ENCODE measurements at places on chromosomes 5 and 9. TPM values are rescaled to one million over a fixed set of nuclear protein-coding genes. Genes with fewer than 3 reads are reported as not detected.

- no peak for DNase-seq
Measured at GRCh38 chr9:6567140-6567591, 78.4 kb downstream of the GLDC start.

GRCh38 chr5:56384186-56384585 lies 151.1 kb upstream of the ANKRD55 start:
- no peak for DNase-seq

DNA sequence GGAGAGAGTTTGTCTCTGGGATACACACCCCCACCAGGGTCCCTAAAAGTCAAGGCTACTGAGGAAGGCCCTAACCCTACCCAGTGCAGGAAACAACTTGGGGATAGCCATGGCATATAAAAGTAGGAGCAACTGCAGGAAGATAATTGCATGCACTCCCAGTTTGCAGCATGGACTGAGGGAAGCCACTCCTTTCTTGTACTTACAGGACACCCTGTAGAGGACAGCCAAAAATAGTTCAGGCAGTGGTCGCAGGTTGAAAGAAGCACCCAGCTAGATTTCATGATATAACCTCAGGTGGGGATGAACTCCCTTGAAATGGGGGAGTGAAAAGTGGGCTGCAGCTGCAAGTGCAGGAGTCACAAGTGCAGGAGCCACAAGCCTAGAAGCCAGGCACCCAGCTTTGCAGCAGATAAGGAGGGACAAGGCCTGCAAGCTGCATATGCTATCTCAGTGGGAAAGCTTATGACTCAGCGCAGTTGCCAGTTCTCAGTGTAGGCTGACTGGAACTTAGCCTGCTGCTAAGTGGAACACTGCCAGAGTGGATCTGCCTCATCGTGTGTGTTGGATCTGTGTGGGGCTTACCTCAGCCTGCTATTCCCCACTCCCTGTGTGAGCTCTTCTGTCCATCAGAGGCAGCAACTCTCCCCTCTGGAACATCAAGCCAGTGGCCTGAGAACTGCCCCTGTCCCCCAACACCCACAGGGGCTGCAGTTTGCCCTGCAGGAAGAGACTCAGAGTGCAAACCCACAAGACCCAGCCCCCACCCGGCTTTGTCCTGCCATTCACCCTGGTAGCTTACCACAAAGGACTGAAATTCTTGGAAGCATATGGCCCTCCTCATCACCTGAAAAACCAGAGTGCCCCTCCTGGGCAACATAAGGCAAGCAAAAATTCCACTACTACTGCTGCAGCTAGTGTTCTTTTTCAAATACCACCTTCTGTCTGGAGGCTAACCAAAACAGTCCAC lies 42.7 kb downstream of the CYLC2 start:
- no peak for DNase-seq

DNA sequence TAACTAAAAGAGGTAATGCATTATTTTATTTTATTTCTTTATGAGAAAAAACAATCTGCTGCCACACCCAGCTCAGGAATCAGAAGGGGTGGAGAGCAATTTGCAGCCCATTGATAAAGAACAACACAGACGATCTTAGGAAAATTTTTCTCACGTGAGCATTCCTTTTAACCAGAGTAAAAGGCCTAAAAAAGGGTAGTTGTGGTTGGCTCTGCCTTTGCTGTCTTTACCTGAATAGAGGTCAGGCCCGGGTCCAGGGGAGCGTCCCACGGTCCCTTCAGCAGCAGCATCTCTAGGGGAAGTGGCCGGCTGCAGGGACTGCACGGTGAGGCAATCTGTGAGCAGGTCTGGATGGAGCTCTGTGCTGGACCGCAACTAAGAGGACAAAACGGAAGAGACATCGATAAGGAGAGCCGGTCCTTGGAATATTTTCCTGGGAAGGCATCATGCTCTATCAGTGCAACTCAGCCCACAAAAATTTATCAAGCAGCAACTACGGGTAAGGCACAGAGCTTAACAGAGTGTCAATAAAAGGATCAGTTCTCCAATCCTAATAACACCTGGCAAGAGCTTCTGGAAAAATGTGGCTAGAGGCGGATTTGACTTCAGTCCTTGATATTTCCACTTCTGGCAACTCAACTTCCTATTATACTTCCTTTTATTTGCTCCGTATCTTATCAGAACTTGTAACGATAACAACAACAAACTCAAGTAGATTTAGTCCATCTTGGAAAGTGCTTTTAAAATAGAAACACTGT lies 372.8 kb upstream of the RFX3 start:
- no peak for DNase-seq

Gene SLC6A18
- polyA plus RNA-seq = not detected

Gene REEP2
- 0.28 TPM for polyA plus RNA-seq

Gene APC
- 16.6 TPM for polyA plus RNA-seq

DNA sequence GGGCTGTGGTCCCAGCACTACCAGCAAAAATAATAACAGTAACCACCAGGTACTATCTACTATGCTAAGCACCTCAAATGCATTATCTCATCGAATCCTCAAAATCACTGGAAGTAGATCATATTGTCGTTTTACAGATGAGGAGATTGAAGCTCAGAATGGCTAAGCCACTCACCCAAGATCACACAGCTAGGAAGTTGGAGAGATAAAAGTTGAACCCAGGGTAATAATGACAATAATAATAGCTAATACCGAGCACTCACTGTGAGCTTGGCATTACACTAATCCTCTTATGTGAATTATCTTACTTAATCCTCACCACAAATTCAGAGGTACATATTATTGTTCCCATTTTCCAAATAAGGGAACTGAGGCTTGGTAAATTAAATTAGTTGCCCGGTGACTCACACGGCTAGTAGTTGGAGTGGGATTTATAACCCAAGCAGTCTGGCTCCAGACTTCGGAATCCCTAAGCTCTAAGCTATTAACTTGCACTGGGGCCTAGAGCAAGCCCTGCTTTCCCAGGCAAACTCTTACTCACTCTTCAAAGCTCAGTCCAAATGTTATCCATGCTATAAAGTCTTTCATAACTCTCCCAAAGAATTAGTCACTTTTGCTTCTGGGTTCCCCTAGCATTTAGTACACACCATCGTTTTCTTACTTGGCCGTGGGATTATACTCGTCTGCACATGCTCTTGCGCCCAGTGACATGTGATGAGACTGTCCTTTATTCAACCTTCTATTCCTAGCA lies 3.8 kb downstream of the ARSI start:
- no peak for DNase-seq

GRCh38 chr5:1975406-1975715 lies 92.6 kb upstream of the IRX4 start:
- DNase-seq = no peak

DNA sequence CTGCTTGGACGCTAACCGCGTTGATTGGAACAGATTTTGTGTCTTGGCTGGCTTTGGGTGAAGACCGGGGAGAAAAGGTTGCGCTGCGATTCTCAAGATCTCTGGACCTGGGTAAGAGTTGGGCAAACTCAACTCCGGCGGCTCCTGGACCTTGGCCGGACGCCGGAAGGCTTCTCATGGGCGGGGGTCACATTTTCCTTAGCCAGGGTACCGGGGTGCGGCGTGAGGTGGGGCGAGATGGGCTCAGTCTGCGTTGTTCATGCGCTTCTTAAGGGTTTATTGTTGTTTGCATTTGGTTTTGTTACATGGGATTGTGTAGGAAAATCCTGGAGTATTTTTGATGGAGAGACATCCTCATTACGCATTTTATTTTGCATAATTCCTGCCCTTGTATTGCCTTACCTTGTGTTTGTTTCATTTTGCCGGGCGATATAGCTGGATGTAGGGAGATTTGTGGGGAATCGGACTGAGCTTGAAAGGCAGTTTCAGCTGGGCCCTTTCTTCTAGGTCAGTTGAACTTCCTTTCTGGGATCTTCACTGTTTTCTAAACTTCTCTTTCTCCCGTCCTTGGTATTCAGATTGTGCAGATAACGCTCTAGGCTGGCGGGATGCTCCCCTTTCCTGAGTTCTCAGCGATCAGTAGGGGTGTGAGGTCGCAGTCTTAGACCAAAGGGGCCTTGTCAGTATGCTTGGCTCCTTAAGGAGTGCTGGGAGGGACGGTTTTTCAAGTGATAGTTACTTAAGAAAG lies 524 bp downstream of the MEGF10 start:
- no peak for DNase-seq

DNA sequence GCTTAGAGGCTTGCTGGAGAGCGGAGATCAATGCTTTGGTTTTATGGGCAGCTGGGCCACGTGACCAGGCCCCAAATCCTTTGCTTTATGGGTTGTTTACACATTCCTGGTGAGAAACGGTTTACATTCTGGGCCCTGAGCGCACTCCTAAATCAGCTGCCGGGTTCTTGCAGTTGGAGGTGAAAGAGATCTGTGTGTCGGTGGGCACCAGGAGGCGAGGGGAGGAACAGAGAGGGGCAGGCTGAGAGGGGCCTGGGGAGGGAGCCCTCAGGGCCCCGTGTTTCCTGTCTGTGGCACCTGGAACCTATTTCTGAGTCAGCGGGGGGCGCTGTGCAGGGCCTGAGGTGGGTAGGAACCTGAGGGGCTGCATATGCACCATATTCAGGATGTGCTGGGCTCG lies 63.5 kb upstream of the HAND1 start:
- DNase-seq = no peak

DNA sequence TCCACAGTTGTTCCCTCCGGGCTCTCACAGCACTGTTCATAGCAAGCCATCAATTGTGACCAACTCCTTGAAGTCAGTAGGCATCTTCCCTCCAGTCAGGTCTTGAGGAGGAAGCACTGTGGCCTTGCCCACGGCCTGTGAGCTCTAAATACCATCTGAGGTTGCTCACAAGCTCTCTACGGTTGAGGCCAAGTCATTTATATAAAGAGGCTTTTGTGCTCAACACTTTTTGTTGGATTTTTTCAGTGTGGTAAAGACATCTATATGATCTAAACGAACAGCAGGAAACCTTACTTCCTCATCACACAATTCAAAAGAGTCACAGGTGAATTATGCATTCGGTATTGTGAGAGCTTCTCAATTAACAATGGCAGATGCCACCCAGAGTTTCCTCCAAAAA lies 97.3 kb downstream of the ZNF462 start:
- DNase-seq = no peak

DNA sequence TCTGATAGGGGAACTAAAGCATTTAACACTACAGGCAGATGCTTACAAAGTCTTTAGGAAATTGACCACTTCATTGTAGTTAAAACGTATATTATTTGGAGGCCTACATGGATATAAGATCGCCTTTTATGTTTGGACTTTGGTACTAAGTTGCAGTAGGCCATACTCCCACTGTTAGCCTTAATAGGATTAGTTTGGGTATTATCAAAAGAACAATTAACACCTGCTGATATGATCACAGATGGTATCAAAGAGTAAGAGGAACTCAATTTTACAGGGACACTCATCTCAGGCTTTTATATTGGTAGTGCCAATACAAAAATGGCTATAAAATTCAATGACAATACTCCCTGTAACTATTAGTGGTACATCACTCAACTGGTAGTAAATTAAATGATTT lies 1183.0 kb downstream of the MAT2B start:
- DNase-seq = no peak

GRCh38 chr9:16236311-16236710 lies 634.2 kb downstream of the BNC2 start:
- DNase-seq = no peak

- no peak for DNase-seq
Measured at GRCh38 chr9:81028504-81028903, 660.8 kb downstream of the TLE1 start.

Gene IFNA1
- not detected for polyA plus RNA-seq

Gene DAB2IP
- polyA plus RNA-seq = not detected

All from naive thymus-derived CD8-positive, alpha-beta T cell (primary cell).